ENCODE measurements at places on chromosomes 2 and 18.

- H3K27me3 ChIP-seq = no peaks in the 10 kb centered on the region
- H3K27ac ChIP-seq = no peak overlapping the region
- DNase-seq = no peak
- H3K36me3 ChIP-seq = no peaks in the 10 kb centered on the region
These were observed 154.8 kb downstream of the RNF152 start for GRCh38 chr18:61738042-61738441.

GRCh38 chr18:73007195-73007914 is 139.6 kb upstream of the NETO1 start:
- no peak overlapping the region for H3K4me3 ChIP-seq
- no peaks in the 10 kb centered on the region for H3K36me3 ChIP-seq
- H3K27me3 ChIP-seq = peaks cover 2% of the 10 kb centered on the region
- H3K4me1 ChIP-seq = no peaks in the 10 kb centered on the region
- H3K27ac ChIP-seq = no peak overlapping the region

DNA sequence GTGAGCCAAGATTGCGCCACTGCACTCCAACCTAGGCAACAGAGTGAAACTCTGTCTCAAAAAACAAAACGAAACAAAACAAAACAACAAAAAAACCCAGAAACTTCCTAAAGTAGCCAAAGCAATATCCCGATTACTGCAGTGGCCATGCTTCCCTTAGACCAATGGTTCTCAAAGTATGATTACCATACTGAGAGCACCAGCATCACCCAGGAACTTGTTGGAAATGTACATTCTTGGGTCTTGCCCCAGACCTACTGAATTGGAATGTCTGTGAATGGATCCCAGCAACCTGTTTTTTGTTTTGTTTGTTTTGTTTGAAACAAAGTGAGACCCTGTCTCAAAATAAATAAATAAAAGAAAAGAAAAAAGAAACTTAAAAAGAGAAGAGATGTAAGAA is 41.9 kb upstream of the TGIF1 start:
- H3K36me3 ChIP-seq = peaks cover 2% of the 10 kb centered on the region
- H3K4me1 ChIP-seq = no peaks in the 10 kb centered on the region
- H3K27me3 ChIP-seq = no peaks in the 10 kb centered on the region
- no peak overlapping the region for H3K4me3 ChIP-seq
- no peak overlapping the region for H3K27ac ChIP-seq

DNA sequence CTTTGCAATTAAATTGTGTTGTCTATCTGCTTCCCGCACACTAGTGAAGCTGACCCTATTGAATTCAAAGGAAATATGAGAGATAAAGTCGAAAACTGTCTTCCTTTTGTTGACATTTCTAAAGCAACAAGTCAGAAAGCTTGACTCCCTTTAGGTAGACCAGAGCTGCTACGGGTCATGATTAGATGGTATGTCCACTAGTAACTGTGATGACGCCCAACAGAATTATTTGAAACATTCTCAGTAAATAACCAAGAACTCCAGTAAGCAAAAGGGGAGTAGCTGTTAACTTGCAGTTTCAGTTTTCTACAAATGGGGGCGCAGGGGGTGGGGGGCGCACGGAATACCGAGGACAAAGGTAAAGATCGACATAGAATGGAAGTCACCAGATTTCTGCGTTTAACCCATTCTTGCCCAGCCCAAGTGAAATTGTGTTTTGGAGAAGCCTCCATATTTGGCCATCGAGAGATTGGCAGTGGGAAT is 56.4 kb downstream of the CRIM1 start:
- H3K4me1 ChIP-seq = peaks cover 97% of the 10 kb centered on the region
- peaks cover 2% of the 10 kb centered on the region for H3K36me3 ChIP-seq
- DNase-seq = no peak
- no peak overlapping the region for H3K4me3 ChIP-seq

- no peaks in the 10 kb centered on the region for H3K27me3 ChIP-seq
- H3K4me3 ChIP-seq = no peak overlapping the region
- peak overlapping the region; percentile 76 for H3K27ac ChIP-seq
- peaks cover 58% of the 10 kb centered on the region for H3K4me1 ChIP-seq
- no peaks in the 10 kb centered on the region for H3K36me3 ChIP-seq
These were observed 46.6 kb upstream of the ZBTB7C start for GRCh38 chr18:48455555-48456478.

DNA sequence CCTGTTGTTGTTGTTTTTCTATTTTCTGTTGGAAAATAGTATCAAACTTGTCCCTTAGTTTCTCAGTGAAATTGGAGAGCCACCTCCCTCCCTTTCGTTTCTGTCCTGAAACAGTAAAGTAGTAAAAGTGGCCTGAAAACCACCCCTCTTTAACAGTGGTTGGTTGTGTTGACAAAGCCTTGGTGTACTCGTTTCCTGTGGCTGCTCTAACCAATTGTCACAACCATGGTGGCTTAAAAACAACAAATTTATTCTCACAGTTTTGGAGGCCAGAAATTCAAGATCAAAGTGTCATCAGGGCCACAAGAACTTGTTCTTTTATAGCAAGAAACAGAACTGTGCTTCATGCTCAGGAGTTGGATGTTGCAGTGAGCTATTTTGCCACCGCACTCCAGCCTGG is 4.0 kb upstream of the DYSF start:
- peaks cover 3% of the 10 kb centered on the region for H3K36me3 ChIP-seq
- H3K4me3 ChIP-seq = no peak overlapping the region
- H3K4me1 ChIP-seq = peaks cover 28% of the 10 kb centered on the region
- no peak overlapping the region for H3K27ac ChIP-seq
- DNase-seq = no peak
- H3K27me3 ChIP-seq = no peaks in the 10 kb centered on the region

DNA sequence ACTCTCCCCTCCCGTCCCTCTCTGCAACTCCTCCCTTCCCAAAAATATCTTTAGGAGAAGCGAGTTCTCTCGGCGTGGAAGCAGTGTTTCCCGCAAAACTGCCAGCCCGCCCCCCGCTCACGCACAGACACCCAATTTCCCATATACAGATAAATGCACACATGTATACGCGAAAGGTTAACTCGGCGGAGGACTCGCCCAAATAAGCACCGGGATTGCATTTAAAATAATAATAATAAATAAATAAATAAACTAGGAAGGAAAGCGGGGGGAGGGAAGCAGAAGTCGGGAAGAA is 70.0 kb upstream of the PSMD14 start:
- no peaks in the 10 kb centered on the region for H3K27me3 ChIP-seq
- no peak overlapping the region for H3K27ac ChIP-seq
- DNase-seq = no peak
- peaks cover 19% of the 10 kb centered on the region for H3K4me1 ChIP-seq

DNA sequence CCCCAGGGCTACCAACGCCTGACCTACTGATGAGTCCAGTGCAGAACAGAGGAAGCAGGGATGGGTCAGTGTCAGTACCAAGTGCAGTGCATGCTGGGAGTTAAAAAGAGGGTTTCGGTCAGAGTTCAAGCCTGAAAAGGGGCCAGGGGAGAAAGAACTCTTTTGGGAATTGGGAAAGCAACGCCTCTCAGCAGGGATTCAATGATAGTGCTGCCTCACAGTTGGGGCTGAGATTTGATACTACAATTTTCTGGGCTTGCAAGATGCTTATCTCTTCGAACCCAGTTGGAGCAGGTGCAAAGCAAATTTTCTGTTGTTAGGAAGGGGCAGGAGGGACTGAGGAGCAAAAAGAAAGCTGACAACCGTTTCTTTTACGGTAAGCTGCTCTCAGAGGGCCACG is 82.6 kb downstream of the CERKL start:
- H3K36me3 ChIP-seq = no peaks in the 10 kb centered on the region
- no peak overlapping the region for H3K4me3 ChIP-seq
- H3K4me1 ChIP-seq = no peaks in the 10 kb centered on the region
- H3K27ac ChIP-seq = no peak overlapping the region
- no peaks in the 10 kb centered on the region for H3K27me3 ChIP-seq

- no peak for DNase-seq
- H3K36me3 ChIP-seq = no peaks in the 10 kb centered on the region
- H3K4me3 ChIP-seq = no peak overlapping the region
- no peaks in the 10 kb centered on the region for H3K4me1 ChIP-seq
- H3K27ac ChIP-seq = no peak overlapping the region
These were observed 424.4 kb downstream of the DSEL start for GRCh38 chr18:67092141-67092540.

DNA sequence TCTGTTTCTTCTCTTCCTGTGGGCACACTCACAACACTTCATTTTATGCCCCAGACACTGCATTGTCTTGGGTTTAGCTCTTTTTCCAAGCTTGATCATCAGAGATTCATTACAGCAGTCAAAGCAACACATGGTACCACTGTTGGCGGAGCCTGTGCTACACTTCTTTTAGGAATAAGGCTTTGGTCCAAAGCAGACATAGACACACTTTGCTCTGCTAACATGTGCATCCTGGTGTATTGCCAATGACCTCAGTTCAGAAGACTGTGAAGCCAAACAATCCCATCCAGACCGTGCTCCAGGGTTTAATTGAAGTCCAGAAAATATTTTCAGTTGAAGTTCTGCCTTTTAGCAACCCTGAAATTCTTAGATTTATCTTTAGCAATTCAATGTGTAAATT is 354.6 kb upstream of the RAB12 start:
- peaks cover 7% of the 10 kb centered on the region for H3K4me1 ChIP-seq
- H3K27ac ChIP-seq = no peak overlapping the region
- H3K27me3 ChIP-seq = no peaks in the 10 kb centered on the region
- H3K36me3 ChIP-seq = peaks cover 29% of the 10 kb centered on the region
- DNase-seq = no peak

- no peak overlapping the region for H3K27ac ChIP-seq
- DNase-seq = no peak
- no peak overlapping the region for H3K4me3 ChIP-seq
- no peaks in the 10 kb centered on the region for H3K36me3 ChIP-seq
- H3K4me1 ChIP-seq = peaks cover 66% of the 10 kb centered on the region
These were observed 13.1 kb upstream of the TNS1 start for GRCh38 chr2:218015586-218016521.

All from chondrocyte (in vitro differentiated cells).